ENCODE measurements at places on chromosomes 5 and 9.

- no peak for DNase-seq
Measured at GRCh38 chr5:65821966-65822365, 100.0 kb downstream of the NLN start.

- DNase-seq = no peak
Measured at GRCh38 chr9:96021551-96022444, 146.3 kb downstream of the ERCC6L2 start.

- no peak for DNase-seq
Measured at GRCh38 chr5:124719113-124719967, 27.1 kb downstream of the ZNF608 start.

DNA sequence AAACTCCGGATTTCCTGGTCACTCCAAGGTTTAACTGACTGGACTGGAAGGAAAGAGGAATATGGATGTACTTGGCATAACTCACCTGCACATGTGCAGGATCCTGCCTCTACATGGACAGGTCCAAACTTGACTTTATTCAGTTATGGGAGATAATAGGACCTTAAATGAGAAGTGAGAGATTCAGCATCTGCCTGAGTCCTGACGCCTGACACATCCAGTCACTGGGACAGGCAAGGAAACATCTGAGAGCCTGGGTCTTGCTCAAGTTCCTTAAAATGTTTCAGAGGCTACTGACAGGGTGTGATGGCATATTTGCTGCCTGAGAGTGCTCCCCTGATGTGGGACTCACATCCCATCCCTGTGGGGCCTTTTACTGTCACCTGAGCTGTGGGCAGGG, 34.9 kb downstream of the ZNF354A start:
- DNase-seq = no peak

DNA sequence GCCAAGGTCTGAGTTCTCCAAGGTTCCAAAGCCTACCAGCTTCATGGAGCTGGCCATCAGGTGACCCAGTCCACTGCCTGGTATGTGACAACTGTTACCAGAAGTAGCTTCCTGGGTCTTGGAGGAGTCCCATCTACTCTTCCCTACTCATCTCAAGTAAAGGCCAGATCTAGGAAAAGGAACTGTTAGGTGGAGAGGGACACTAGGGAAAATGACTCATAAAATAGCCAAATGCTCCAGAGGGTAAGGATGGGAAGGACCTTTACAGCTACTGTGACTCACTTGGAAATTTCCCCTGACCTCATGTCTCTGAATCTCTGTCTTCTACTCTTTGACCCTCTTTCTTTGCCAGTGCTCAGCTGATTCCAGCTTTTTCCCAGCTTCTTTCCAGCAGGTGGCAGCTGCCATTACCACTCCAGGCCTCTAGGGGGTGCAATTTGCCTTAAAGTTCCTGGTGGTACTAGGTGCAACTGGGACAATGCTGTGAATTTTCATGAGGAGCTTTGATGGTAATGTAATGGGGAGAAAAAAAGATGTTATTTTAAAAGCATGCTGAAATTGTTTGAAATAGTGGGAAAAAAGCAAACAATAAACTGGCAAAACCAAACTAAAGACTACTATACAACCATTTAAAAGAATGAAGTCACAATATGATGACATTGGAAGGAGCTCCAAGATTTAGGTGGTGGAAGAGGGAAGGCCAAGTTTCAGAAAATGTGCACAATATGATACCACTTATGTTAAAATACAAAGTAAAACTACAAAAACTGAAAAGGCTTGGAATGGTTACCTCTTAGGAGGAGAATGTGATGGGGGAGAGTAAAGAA, 27.1 kb upstream of the MYORG start:
- DNase-seq = peak; percentile 24

- DNase-seq = no peak
Measured at GRCh38 chr9:90774071-90774470, 27.5 kb upstream of the SYK start.

DNA sequence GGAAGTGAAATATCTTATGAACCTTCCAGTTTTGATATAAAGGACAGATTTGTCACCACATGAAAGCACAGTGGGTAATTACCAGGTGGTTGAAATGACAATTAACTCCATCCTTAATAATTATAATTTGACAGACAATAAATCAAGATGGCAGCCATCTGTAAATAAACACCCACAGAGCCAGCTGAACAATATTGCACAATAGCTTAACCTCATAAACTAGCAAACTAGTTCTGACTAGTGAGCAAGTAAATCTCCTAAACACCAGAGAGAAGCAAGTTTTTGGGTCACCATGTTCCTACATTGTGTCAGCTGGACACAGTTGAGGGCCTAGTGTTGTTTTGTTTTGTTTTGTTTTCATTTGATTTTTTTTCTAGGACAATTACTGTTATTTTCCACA, 577.4 kb downstream of the ACTL7B start:
- no peak for DNase-seq

- DNase-seq = no peak
Measured at GRCh38 chr5:58793888-58794657, 211.2 kb downstream of the RAB3C start.

- DNase-seq = no peak
Measured at GRCh38 chr5:93382188-93382825, 198.7 kb downstream of the NR2F1-AS1 start.

DNA sequence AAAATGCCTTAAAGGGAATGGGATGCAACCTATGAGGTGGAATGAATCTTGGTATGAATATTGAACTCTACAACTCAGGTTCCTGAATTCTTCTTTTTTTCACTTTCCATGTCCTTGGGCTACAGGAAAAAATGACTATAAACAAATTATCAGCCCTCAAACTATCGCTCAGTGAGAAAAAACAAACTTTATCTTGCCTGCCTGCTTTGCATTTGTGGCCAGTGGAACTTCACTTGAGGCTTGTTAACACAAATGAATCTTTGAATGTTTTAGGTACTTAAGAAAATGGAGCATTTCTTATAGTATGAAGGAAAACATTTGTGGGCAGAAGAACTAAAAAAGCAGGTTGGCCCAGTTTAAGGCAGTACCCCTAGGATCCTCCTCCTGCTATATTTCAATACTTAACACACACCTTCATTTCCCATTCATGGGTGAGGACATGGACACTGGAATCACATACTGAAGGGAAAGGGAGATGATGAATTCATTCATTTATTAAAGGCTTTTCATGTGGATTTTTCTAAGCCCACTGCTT, 34.1 kb downstream of the ELOVL7 start:
- no peak for DNase-seq

GRCh38 chr9:93268551-93269314, 84.8 kb downstream of the WNK2 start:
- DNase-seq = no peak

GRCh38 chr9:70861376-70861775, 260.0 kb downstream of the TRPM3 start:
- DNase-seq = no peak

DNA sequence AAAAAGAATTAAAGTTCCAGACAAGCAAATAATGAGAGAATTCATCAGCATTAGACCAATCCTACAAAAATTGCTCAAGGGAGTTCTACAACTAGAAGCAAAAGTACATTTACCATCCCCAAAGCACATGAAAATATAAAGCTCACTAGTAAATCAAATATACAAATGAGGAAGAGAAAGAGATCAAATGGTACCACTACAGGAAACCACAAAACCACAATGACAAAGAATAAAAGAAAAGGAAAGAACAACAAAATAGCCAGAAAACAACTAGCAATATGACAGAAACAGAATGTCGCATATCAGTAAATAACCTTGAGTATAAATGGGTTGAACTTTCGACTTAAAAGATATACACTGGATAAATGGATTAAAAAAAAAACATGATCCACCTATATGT, 739.0 kb downstream of the DTWD2 start:
- DNase-seq = no peak

DNA sequence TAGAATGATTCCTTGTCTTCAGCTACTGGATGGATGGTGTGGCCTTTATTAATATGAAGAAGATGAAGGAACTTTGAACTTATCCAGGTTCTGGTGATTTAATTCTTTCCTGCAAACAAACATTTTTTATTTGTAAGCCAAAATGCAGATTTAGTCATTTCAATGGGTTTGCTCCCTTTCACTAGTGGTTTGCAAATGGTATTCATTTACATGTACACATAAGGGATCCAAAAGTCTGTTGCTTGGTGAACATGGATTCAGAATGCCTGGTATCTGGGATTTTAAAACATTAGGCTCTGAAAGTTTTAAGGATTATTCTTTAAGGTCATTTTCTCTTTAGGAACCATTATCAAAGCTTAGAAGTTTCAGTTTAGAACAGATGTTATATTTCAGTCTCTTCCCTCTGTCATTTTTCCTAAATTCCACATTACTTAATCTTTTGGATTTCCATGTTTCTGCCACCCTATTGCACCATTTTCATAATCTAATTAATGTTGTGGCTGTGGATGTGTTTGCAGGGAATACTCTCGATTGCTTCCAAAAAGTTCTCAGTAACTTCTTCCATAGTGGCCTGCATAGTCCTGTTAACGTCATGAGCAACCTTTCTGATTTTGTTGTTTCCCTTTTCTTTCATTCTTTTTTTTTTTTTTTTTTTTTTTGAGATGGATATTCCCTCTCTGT, 10.1 kb downstream of the TTC1 start:
- no peak for DNase-seq

- no peak for DNase-seq
Measured at GRCh38 chr5:158642879-158643278, 456.8 kb downstream of the EBF1 start.

GRCh38 chr5:174424219-174425053, 299.9 kb upstream of the MSX2 start:
- DNase-seq = no peak

- no peak for DNase-seq
Measured at GRCh38 chr9:85892401-85892800, 48.5 kb upstream of the NAA35 start.

DNA sequence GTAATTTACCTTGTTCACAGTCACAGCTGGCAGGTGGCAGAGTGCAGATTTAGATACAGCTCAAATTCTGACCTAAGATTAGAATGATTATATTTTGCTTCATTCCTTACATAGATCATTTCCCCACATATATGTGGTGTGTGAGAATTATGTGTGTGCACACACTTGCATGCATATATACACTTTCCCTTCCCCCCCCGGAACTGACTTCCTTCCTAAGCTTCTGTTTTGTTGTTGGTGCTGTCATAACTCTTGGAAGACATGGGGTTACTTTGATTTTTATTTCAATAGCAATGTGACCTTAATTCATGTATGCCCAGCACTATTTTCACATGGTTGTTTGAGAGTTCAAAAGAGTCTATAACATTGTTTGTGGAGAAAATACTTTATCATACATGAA, 112.8 kb downstream of the CMYA5 start:
- DNase-seq = no peak

DNA sequence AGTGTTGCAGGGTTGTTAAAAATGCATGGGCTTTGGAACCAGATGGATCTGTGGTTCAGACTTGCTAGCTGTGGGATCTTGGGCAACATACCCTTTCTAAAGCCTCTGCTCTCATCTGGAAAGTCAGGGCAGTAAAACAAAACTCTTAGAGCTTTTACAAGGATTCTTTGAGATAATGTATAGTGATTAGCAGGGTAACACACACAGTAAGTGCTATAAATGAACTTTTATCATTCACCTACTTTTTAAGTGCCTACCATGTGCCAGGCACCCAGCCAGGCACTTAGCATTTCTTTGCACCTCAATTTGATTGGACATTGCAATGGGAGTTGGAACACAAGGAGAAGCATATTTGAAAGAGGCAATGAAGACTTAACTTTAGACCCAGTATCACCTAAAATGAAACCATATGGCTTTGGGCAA, 208.6 kb upstream of the PAPPA start:
- no peak for DNase-seq

GRCh38 chr9:20994486-20994885, 37.0 kb downstream of the HACD4 start:
- no peak for DNase-seq
